NCI-H1930 (cell line): ENCODE measurements at places on chromosomes 3 and 15.

DNA sequence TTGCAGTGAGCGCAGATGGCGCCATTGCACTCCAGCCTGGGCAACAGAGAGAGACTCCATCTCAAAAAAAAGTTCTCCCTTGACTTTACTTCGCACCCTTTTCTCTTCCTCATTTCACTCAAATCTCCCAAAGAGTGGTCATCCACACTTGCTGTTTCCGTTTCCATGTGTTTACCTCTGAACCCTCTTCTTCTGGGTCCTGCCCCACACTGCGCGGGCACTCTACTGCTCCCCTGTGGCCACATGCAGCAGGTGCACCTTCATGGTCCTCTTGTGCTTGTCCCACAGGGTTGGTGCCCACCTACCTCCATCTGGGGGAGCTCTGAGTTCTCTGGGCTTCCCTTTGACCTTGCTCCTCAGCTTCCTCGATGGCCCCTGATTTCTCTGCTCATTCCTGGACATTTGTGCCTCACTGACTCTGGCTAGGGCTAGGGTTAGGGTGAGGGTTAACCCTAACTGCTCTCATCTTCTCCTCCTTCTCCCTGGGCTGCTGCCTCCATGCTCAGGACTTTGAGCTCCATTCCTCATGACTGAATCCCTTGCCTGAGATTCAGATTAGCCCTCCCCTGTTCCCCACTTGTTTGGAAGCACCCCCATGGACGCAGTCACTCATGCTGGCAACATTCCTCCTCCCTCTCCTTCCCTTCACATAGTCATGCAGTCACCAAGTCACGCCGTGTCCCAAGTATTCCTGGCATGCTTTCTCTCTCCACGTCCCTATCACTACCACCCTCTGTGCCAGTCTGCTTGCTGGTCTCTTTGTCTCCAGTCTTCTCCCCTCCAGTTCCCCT, 26.6 kb upstream of the KY start:
- no peak for DNase-seq

GRCh38 chr15:63122002-63122875, 578 bp downstream of the LACTB start:
- peak; percentile 53 for DNase-seq

DNA sequence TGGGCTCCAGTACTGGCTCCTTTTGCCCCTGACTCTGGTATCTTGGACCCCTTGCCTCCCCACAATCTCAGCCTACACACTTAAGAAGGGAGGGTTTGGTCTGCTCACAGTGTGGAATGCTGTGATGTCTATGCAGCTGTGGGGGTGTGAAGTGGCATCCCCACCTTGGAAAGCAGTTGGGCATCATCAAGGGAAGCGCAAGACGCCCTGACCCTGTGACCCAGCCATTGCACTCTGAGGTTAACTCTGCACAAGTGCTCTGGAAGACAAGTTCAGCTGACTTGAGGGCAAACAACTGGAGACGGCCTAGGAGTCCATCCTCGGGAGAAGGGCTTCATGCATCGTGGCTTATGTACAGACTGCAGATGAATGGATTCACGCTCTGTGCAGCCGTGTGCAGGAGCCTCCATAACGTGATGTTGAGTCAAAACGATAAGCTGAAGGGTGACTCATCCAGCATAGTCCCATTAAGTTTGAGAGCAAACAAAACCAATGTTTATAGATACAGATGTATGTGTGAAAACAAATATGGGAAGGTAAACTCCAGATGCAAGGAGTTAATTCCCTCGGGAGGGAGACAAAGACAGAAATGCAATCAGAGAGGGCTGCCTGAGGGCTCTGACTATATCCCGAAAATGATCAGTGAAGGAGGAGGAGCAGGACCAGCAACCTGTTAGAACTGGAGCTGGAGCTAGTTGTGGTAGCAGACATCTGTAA, 86.8 kb downstream of the LSM3 start:
- peak; percentile 41 for DNase-seq

GRCh38 chr15:63890617-63891016, 56.9 kb upstream of the HERC1 start:
- DNase-seq, result no peak

DNA sequence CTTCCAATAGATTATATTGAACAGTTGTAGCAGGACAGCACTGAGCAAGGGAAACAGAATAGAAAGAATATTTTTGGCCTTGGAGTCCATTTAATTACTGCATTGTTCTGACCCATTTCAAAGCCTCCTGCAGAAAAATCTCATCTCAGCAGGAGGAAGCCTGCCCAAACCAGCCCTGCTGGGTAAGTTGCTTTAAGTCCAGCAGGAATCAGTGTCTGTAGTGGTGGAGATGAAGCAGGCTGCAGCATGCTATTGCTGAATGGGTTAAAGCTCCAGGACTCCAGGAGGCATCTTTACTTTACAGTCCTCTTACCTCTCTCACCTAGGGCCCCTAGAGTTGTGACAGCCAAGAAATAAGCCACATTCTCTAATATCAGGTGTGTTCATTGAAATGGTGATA, 380.3 kb upstream of the THBS1 start:
- DNase-seq, result no peak

- DNase-seq, result no peak
Observed at GRCh38 chr3:37576996-37577395, 284.7 kb upstream of the CTDSPL start.

- no peak for DNase-seq
Observed at GRCh38 chr3:34185301-34185700, 386.9 kb downstream of the PDCD6IP start.

DNA sequence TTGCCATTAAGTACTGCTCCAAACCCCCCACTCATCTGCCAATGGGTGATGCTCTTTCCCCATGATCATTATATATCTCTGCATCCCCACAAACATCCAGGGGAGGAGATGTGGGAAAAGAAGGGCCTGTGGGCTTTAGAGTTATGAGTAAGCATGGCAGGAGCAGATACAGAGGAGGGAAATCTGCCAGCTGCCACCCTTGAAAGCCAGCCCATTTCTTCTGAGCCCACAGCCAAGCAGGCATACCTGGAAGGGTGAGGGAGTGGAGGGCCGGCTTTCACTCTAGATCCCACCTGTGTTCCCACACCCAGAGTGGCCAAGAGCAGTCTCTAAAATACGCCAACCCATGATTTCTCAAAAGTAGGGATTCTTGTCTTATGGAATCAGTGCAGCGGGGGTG, 1.7 kb upstream of the SLC25A38 start:
- DNase-seq, result no peak

GRCh38 chr3:54874816-54875556, 52.9 kb downstream of the LRTM1 start:
- no peak for DNase-seq
